ENCODE measurements at places on chromosomes 7 and 10. TPM values are rescaled to one million over a fixed set of nuclear protein-coding genes. Genes with fewer than 3 reads are reported as not detected.

GRCh38 chr10:60422809-60423208 is 33.1 kb upstream of the ANK3 start:
- H3K36me3 ChIP-seq: no peaks in the 10 kb centered on the region
- H3K27ac ChIP-seq: no peak overlapping the region
- H3K4me3 ChIP-seq: no peak overlapping the region
- H3K4me1 ChIP-seq: peaks cover 31% of the 10 kb centered on the region

- H3K27ac ChIP-seq: no peak overlapping the region
- H3K27me3 ChIP-seq: no peaks in the 10 kb centered on the region
- no peaks in the 10 kb centered on the region for H3K36me3 ChIP-seq
- peaks cover 8% of the 10 kb centered on the region for H3K4me1 ChIP-seq
- DNase-seq: no peak
These were observed 156.6 kb downstream of the RPS24 start for GRCh38 chr10:78190051-78190825.

DNA sequence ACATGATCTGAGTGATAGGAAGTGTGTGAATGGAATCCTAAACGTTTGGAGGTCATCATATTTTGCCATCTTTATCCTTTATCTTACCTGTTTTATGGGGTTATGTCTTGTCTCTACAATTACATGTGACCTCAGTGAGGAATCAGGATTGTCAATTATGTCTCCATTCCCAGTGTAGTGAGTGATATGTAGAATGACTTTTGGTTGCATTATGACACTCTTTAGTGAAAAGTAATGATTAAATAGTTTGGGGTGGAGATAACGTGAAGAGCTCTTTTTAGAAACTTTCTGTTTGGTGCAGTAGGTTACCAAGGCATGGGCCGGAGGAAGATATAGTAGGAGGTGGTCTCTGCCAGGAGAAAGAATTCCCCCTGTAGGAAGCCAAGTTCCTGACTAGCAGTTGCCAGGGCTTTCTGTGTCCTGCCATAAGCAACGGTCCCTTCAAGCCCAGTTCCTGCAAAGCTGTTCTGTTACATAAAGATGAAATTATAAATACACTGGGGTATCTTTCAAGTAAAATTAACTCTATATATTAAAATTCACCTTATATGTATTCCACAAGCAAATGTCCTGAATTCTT is 228.2 kb downstream of the NSUN6 start:
- DNase-seq: no peak
- no peak overlapping the region for H3K27ac ChIP-seq
- H3K4me3 ChIP-seq: no peak overlapping the region

GRCh38 chr7:75953931-75954330 is 39.0 kb downstream of the POR start:
- H3K4me3 ChIP-seq: no peak overlapping the region
- no peak overlapping the region for H3K27ac ChIP-seq
- no peaks in the 10 kb centered on the region for H3K27me3 ChIP-seq
- peaks cover 18% of the 10 kb centered on the region for H3K4me1 ChIP-seq

- no peaks in the 10 kb centered on the region for H3K27me3 ChIP-seq
- H3K4me1 ChIP-seq: no peaks in the 10 kb centered on the region
- no peaks in the 10 kb centered on the region for H3K36me3 ChIP-seq
- no peak for DNase-seq
- no peak overlapping the region for H3K27ac ChIP-seq
- no peak overlapping the region for H3K4me3 ChIP-seq
These were observed 21.6 kb downstream of the FZD1 start for GRCh38 chr7:91285696-91286355.

DNA sequence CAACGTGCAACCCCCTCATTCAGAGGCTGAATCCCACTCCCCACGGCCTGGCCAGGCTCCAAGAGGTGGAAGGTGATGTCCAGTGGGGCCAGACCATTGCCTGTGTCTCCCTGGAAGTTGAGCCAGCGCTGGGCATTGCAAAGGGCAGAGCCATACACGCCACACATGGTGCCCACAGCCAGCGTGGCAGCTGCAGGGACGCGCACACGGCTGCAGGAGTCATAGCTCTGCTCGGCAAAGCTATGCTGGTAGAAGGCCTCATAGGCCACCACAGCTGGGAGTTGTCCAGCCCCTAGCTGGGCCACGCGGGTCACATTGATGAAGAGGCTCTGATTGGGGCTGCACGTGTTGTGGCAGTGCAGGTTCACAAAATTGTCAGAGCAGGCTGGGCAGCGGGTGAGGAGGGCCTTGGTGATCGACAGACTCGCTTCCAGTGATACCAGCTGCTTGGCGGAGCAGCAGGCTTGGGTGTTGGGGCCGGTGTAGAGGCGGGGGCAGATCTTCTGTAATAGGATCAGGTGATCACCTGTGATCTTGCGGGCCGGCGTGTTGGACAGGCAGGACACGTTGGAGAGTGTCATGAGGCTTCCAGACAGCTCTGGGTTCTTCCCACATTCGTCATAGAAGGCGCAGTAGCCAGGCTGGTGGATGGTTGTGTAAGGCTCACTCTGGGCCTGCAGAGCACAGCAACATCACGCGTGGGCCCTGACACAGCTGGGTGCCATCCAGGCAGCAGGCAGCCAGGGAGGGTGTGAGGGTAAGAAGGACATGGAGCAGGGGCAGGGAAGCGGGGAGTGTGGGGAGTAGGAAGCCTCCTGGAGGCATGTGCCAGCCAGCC is 1.2 kb downstream of the NPC1L1 start:
- no peak for DNase-seq
- H3K27ac ChIP-seq: no peak overlapping the region
- no peaks in the 10 kb centered on the region for H3K27me3 ChIP-seq
- no peaks in the 10 kb centered on the region for H3K4me1 ChIP-seq
- H3K4me3 ChIP-seq: no peak overlapping the region
- H3K36me3 ChIP-seq: no peaks in the 10 kb centered on the region

- H3K27me3 ChIP-seq: no peaks in the 10 kb centered on the region
- no peaks in the 10 kb centered on the region for H3K4me1 ChIP-seq
- H3K4me3 ChIP-seq: no peak overlapping the region
These were observed 19.0 kb upstream of the ABCB4 start for GRCh38 chr7:87494454-87494853.

DNA sequence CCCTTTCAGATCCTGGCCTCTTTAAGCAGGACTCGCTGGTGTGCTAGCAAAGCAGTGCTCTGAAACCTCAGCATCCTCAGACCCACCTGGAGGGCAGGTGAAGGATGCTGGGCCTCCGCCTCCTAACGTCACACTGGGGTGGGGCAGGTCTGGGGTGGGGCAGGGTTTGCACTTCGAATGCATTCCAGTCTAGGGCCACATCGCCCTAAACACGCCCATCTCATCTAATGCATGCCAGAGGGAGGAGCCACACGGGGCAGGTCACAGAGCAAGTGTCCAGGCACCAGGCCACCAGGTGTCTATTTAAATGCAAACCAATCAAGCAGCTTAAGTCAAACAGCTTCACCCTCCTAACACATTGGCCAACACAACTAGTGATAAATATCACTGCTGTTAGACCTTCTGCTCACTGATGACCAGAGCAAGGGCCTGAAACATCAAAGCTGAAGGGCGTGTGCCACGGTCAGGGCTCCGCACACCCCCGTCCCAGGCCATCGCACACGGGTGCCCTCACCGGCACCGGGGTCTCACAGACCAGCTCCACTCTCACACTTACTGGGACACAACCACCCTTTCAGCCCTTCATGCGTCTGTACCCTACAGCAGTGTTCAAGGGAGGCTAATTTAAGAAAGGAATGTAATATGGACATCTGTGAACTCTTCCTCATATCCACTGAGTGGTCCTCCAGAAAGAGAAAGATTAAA is 47.1 kb downstream of the DIP2C start:
- H3K4me1 ChIP-seq: peaks cover 10% of the 10 kb centered on the region
- H3K4me3 ChIP-seq: no peak overlapping the region
- no peak for DNase-seq
- H3K27me3 ChIP-seq: no peaks in the 10 kb centered on the region
- H3K27ac ChIP-seq: peak overlapping the region; percentile 66

- no peaks in the 10 kb centered on the region for H3K36me3 ChIP-seq
- H3K27ac ChIP-seq: no peak overlapping the region
- peaks cover 18% of the 10 kb centered on the region for H3K4me1 ChIP-seq
These were observed 181.0 kb downstream of the LRRC4 start for GRCh38 chr7:127850195-127850594.

- H3K27ac ChIP-seq: peak within 1 kb of the TSS; percentile 88
- H3K27me3 ChIP-seq: no peaks in the 10 kb centered on the region
- peaks cover 10% of the 10 kb centered on the region for H3K36me3 ChIP-seq
- H3K4me3 ChIP-seq: peak within 1 kb of the TSS; percentile 82
These were observed at the start of gene PAOX for GRCh38 chr10:133379152-133379800. Gene PAOX, plus strand, starts transcription at chr10:133379262. Its CDS starts 55 bp downstream, at chr10:133379317.

DNA sequence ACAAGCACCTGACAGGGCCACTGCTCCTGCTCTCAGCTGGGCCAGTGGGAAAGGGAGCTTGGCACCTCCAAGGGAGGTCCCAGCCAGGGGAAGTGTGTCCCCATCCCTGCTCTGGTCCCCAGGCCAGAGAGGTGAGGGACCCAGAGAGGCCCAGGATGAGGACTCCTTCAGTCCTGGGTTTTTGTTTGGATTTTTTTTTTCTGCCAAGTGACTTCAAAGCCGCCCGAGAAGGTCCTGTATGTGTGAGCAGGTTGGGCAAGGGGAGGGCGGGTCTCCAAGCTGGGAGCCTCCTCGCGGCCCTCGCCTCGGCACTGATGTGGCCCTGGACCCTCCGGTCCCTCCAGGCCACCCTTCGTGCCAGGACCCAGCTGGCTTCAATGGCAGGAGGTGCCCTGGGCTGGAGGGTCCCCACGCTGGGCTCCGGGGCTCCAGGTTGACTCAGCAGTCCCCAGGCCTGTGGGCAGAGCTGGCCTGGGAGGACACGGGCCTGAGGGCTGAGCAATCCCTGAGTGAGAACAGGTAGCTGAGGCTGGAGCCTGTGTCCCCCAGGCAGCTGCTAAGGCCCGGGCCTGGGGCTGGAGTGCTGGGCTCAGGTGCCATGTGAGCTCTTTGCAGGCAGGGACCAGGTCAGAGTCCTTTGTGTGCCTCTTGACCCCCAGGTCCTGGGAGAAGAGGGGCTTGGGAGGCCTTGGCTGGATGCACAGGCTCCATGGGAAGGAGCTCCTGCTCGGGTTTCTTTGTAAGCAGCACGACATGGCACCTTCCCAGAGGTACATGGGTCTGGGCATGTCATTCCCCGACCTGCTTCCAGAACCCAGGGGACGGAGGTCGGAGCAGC is 140.6 kb downstream of the FAM53B start:
- peaks cover 7% of the 10 kb centered on the region for H3K4me1 ChIP-seq
- no peak overlapping the region for H3K27ac ChIP-seq
- no peaks in the 10 kb centered on the region for H3K36me3 ChIP-seq
- H3K4me3 ChIP-seq: no peak overlapping the region

GRCh38 chr7:74307738-74308505 is 18.7 kb downstream of the CLIP2 start:
- DNase-seq: no peak
- no peaks in the 10 kb centered on the region for H3K27me3 ChIP-seq
- no peak overlapping the region for H3K4me3 ChIP-seq
- no peaks in the 10 kb centered on the region for H3K36me3 ChIP-seq

GRCh38 chr7:106740806-106741205 is 79.8 kb upstream of the CCDC71L start:
- no peak overlapping the region for H3K27ac ChIP-seq
- H3K27me3 ChIP-seq: no peaks in the 10 kb centered on the region
- H3K4me1 ChIP-seq: peaks cover 7% of the 10 kb centered on the region
- H3K4me3 ChIP-seq: no peak overlapping the region
- H3K36me3 ChIP-seq: no peaks in the 10 kb centered on the region

DNA sequence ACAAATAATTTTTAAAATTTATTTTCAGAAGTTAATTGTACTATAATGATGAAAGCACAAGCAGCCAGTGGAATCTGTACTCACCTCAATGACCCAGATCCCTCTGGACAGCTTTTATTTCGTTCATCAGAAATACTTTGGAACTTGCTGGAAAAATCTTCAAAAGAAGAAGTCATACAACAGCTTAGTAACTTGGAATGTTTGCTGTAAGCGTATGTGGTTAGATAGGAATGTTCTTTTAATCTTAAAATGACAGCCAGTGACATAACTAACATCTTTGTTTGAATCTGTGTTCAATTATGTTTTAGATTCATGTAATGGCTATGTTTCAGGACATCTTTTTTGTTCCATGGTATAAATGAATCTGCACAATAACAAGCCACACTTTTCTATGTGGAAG is 26.8 kb downstream of the CFAP69 start:
- no peak overlapping the region for H3K27ac ChIP-seq
- no peaks in the 10 kb centered on the region for H3K27me3 ChIP-seq
- H3K4me1 ChIP-seq: no peaks in the 10 kb centered on the region

DNA sequence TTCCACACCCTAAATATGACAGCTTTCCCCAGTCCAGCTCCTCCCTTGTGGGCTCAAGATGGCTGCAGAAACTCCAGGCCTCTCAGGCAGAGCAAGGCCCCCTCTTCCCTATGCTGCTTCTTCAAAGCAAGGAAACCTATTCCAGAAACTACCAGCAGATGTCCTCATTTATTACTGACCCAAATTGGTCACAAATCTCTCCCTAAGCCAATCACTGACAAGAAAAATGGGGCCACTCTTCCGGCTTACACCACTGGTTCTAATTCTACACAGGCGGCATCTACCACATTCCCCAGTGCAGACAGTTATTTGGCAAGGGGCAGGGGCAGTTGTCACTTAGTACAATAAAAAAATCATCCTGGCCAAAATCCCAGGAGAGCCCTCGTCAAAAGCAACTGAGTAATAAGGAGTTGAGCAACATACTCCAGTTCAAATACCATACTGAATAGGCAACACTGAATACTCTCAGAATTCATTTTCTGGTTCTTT is 150.4 kb downstream of the SFMBT2 start:
- H3K4me3 ChIP-seq: no peak overlapping the region
- H3K27ac ChIP-seq: peak overlapping the region; percentile 78
- no peaks in the 10 kb centered on the region for H3K27me3 ChIP-seq
- peaks cover 52% of the 10 kb centered on the region for H3K4me1 ChIP-seq

DNA sequence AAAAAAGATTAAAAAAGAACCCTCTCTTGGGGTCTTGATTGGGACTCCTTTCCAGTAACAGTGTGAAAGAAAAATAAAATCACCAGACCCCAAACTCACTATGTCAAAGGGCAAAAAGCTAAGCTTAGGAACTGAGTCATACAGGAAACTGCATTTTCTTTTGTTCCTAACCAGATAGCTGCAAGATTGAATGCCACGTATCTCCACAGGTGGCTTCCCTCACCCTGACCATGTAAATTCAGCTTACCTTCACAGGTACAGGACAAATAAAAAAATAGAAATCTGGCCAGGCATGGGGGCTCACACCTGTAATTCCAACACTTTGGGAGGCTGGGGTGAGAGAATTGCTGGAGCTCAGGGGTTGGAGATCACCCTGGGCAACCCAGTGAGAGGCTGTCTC is 32.5 kb upstream of the EIF4H start:
- no peaks in the 10 kb centered on the region for H3K4me1 ChIP-seq
- DNase-seq: no peak
- H3K36me3 ChIP-seq: no peaks in the 10 kb centered on the region

GRCh38 chr10:116197946-116198675 is 74.9 kb downstream of the GFRA1 start:
- DNase-seq: no peak
- no peaks in the 10 kb centered on the region for H3K36me3 ChIP-seq
- H3K4me1 ChIP-seq: no peaks in the 10 kb centered on the region
- no peak overlapping the region for H3K4me3 ChIP-seq

- H3K4me1 ChIP-seq: peaks cover 20% of the 10 kb centered on the region
- H3K27me3 ChIP-seq: no peaks in the 10 kb centered on the region
- H3K4me3 ChIP-seq: peak overlapping the region; percentile 57
- peak overlapping the region; percentile 90 for H3K27ac ChIP-seq
- DNase-seq: no peak
These were observed 73.8 kb downstream of the PAXIP1 start for GRCh38 chr7:154929006-154929726.

GRCh38 chr7:44211126-44211675 is 10.4 kb downstream of the YKT6 start:
- DNase-seq: no peak
- H3K36me3 ChIP-seq: peaks cover 75% of the 10 kb centered on the region
- H3K4me1 ChIP-seq: no peaks in the 10 kb centered on the region
- H3K27ac ChIP-seq: no peak overlapping the region

Gene EMX2
- total RNA-seq: not detected

Gene MMD2
- not detected for total RNA-seq

Gene TMEM120A
- 29.4 TPM for total RNA-seq

Gene SAMD9L
- total RNA-seq: 3.7 TPM

Measured in esophagus muscularis mucosa (tissue), 4 donors.